ENCODE measurements at places on chromosomes 1 and 21.
A peak's percentile ranks its signal among the peaks of the same experiment; 100 is the strongest.

DNA sequence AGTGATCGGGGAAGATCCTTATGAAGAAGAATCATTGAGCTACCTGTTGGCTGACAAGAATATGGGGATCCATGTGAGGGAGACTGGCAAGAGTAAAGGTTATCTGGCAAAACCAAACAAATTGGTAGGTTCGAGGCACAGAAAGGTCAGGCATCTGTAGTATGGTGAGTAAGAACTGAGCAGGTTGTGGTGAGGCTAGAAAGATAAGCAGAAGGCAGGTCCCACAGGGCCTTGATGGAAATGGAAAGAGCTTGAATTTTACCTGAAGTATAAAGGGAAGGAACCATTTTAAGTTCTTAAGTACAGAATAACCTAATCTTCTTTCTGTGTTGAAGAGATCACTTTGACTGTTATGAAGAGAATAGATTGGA, 11.1 kb downstream of the PTPRC start:
- DNase-seq = no peak

GRCh38 chr1:79304131-79304530, 297.6 kb upstream of the ADGRL4 start:
- no peak for DNase-seq

- DNase-seq = peak; percentile 68
Measured at GRCh38 chr1:181179987-181180365, 91.5 kb downstream of the IER5 start.

GRCh38 chr1:180609643-180610555, 21.9 kb upstream of the XPR1 start:
- DNase-seq = no peak

GRCh38 chr1:107479865-107480350, 339.1 kb downstream of the NTNG1 start:
- DNase-seq = no peak

GRCh38 chr1:231413749-231414082, 8.4 kb downstream of the EGLN1 start:
- no peak for DNase-seq

- no peak for DNase-seq
Measured at GRCh38 chr1:44939061-44939460, 47.3 kb downstream of the EIF2B3 start.

- DNase-seq = no peak
Measured at GRCh38 chr1:25971066-25971810, 26.6 kb downstream of the PAFAH2 start.
